ENCODE measurements at places on chromosomes 4 and X. TPM values are rescaled to one million over a fixed set of nuclear protein-coding genes. Genes with fewer than 3 reads are reported as not detected.

The MAGEA4 gene
- total RNA-seq, result not detected

The MAGEA11 gene
- not detected for total RNA-seq

GRCh38 chr4:54120518-54120917 lies 20.6 kb downstream of the GSX2 start:
- no peak for DNase-seq

The NKAP gene
- 6.5 TPM for total RNA-seq

The RAB40A gene
- 0.15 TPM for total RNA-seq

The PPP1R2C gene
- total RNA-seq, result not detected

All from Karpas-422 (cell line).